ENCODE measurements at places on chromosomes 5 and 9.

DNA sequence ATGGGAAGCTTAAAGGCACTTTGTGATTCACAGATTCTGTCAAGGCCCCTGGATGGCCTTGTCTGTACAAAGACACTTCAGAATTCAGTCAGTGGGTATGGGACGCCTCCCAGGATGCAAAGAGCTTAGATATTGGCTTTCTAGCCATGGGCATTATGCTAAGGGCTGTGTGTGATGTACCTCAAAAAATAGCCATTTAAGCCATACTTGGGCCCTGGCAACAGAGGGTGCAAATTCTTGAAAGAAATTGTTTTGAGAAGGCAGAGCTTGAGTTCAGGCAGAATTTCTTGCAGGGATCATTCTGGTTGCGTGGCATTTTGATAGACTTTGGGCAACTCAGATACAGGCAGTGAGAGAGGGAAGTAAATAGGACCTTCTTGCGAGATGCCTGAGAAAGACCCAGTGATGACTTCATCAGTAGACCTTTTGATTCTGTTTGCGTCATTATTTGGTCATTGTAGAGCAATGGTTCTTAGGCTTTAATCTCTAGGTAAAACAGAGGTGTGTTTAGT, 3.9 kb downstream of the CYFIP2 start:
- no peak for DNase-seq

GRCh38 chr9:7439355-7439995, 360.1 kb downstream of the DMAC1 start:
- no peak for DNase-seq

DNA sequence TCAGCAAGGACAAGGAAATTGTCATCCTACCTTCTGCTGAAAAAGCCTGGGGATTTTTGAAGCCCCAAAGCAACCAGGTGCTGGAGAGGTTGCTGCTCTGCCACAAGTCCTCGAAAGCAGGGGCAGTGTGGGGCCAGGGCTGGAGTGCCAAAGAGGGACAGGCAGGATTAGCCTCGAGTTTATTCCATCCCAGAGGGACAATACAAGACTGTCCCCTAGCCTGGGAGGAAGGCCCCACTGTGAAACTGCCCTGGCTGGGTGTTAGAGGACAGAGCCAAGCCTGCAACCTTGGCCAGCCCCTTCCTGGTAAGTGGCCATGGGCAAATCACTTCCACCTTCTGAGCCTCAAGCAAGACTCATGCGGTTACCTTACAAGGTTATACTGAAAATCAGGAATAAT, 55.1 kb downstream of the WHRN start:
- DNase-seq: no peak

DNA sequence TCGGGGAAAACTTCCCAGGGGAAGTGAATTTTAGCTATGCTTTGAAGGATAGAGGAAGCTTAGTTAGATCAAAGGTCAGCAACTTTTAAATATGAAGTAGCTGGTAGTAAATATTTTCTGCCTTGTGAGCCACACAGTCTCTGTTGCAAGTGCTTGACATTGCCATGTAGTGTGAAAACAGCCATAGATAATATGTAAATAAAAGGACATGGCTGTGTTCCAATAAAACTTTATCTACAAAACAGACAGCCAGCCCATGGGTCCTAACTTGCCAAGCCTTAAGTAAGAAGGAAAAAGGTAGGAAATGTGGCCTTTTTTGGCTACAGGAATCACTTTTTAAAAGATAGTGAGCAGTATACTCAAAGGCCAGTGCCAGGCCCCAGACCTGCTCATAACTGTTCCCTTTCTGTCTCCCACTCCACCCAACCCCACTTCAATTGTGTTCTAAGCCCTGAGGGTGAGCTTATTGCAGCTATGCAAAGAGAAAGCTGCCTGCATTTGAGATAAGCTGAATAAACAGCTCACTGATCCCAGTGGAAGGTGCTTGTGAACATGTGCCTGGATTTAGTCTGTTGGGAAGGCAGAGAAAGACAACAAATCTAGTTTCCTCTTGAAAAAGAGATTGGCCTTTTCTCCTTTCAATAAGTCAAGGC, 113.0 kb upstream of the TRIM32 start:
- no peak for DNase-seq

GRCh38 chr9:94741866-94742265, 15.4 kb downstream of the AOPEP start:
- DNase-seq: no peak

DNA sequence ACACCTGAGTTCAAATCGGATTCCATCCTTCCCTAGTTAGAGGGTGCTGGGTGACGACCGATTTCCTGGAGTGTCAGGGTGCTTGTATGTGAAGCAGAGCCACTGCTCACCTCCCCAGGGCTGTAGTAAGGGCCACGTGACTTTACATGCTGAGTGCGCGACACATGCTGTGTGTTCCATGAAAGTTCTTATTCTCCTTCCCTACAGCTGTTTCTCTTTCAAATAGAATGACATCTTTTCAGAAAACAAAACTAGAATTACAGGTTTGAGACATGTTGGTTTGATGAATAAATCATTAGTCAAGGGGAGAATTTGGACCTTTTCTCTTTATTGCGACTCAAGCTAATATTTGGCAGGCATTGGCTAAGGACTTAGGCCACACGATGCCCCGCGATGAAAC, 113.1 kb downstream of the JMY start:
- DNase-seq: no peak

DNA sequence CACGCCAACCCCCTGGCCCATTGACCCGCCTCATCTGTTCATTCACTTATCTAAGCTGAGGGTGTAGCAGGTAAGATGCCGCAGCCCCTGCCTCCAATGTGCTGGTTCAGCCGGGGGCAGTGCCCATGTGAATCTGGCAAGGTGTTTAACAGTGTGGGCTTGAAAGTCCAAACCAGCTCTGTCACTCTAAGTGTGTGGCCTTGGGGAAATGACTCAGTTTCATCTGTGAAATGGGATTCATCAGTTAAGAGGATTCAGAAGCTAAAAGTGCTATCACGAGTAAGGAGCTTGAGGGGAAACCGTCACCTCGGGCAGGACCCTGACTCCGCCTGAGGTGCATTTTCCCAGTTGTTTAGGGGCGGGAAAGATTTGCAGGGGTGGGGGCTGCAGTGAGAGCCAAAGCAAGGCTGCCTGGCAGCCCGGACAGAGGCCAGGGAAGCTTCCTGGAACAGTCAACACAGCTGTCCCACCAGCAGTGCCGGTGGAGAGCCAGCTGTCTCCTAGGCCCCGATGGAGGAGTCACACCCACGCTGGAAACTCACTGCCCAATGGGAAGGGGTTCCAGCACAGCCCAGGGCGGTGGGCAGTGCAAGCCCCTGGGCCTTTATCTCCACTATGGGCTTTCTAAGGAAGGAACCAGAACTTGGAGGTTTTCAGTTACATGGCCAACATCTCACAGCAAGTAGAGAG, 9.7 kb upstream of the URM1 start:
- DNase-seq: no peak

DNA sequence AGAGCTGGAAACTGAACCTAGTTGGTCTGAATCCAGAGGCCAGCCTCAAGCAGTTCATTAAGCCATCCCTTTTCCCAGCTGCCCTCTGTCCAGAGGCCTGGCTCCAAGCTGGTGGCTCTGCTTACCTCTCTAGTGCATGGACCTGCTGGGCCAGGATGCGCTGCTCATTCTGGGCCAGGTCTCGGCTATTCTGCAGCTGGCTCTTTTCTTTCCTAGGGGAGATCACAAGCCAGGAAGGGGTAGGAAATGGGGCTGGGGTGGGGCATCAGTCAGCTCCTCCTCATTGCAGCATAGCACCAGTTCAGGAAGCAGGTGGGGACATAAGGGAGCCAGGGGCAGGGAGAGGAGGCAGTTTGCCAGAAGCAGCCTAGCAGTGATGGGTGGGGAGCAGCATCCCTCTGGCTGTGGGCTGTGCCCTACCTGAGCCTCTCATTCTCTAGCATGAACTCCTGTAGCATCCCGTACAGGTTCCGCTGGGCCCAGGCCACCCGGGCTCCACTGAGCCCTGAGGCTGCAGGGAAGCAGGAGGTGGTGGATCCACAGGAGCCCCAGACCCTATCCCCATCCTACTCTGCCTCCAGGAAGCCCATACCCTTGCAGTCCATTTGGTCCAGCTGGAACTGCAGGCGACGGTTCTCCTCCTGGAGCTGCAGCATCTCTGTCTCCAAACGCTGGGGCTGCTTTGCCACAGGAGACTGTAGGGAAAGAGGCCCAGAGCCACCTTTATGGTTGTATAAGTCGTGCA, 5.2 kb downstream of the KIF12 start:
- no peak for DNase-seq

DNA sequence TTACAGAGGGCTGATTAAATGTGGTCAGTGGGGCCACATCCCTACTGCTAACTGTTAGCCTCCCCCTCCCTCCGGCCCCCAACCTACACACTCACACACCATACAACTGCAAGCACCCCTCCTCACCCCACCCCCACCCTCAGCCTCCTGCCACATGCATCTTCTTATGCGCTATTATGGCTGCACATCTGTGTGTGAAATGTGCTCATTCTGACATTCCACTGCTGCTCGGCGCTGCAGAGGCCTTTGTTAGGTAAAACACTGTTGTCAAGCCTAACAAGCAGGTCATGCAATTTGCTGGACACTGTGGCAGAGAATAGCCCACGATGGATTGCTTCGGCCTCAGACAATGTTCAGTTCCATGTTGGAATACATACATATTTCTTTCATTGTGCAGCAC, 173.6 kb downstream of the NR2F1-AS1 start:
- no peak for DNase-seq

- no peak for DNase-seq
These were observed 59.6 kb upstream of the SLC27A6 start for GRCh38 chr5:128905568-128906110.
